Fibroblast of lung (primary cell): ENCODE measurements at places on chromosomes 16 and 17. TPM values are rescaled to one million over a fixed set of nuclear protein-coding genes. Genes with fewer than 3 reads are reported as not detected.

Gene POLR3K
- total RNA-seq, result 2.6 and 3.3 TPM in 2 replicates

Gene CBX2
- total RNA-seq, result 0.83 and 1.3 TPM in 2 replicates

- no peak for DNase-seq
- H3K36me3 ChIP-seq, result no peaks in the 10 kb centered on the region
- H3K27ac ChIP-seq, result peak overlapping the region; percentile 75
- H3K27me3 ChIP-seq, result no peaks in the 10 kb centered on the region
- H3K4me3 ChIP-seq, result no peak overlapping the region
Observed at GRCh38 chr16:67407788-67408452, 8.4 kb downstream of the ZDHHC1 start.

- H3K36me3 ChIP-seq, result no peaks in the 10 kb centered on the region
- H3K27ac ChIP-seq, result no peak overlapping the region
- DNase-seq, result no peak
- H3K4me1 ChIP-seq, result no peaks in the 10 kb centered on the region
- H3K27me3 ChIP-seq, result peaks cover 17% of the 10 kb centered on the region
Observed at GRCh38 chr17:82316651-82317393, 586 bp downstream of the CD7 start.

DNA sequence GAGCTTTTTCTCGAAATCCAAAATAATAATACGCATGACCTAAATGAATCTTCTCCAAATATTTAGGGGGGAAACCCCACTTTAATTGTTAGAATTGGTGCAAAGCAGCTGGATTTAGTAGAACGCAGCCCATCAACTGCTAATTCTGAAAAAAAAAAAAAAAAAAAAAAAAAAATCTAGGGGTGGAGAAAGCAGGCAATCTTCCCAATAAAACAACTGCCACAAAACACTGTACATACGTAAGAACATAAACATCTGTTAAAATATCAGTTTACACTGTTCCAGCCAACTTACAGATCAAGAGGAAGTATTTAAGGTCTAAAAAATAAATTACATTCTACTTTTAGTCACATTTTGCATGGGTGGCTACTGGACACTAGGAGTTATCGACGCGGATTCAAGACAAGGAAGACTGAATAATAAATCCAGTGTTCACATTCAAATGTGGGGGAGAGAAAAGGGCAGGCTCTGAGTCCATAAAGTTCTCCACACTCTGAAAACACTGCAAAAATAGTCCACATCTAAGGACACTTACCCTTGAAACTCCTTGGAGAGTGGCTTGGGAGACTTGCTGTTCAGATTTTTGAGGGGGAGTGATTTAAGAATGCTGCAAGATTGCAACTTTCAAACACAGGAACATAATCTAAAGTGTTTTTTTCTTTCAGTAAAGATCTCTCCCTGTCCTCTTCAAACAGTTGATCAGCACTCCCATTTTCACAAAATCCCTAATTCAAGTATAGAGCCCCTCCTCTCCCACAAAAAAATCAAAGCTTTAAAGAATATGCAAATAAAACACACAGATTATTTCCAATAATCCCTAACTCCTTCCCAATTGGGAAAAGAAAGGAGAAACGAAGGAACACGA lies 1.3 kb downstream of the APPBP2 start:
- no peaks in the 10 kb centered on the region for H3K27me3 ChIP-seq
- no peaks in the 10 kb centered on the region for H3K36me3 ChIP-seq
- peaks cover 2% of the 10 kb centered on the region for H3K4me1 ChIP-seq
- peak overlapping the region; percentile 97 for H3K27ac ChIP-seq
- peak; percentile 23 for DNase-seq
- H3K4me3 ChIP-seq, result peak overlapping the region; percentile 96

- no peaks in the 10 kb centered on the region for H3K36me3 ChIP-seq
- H3K27me3 ChIP-seq, result no peaks in the 10 kb centered on the region
- DNase-seq, result no peak
- no peak overlapping the region for H3K27ac ChIP-seq
Observed at GRCh38 chr17:42629411-42630009, 20.0 kb downstream of the TUBG1 start.

DNA sequence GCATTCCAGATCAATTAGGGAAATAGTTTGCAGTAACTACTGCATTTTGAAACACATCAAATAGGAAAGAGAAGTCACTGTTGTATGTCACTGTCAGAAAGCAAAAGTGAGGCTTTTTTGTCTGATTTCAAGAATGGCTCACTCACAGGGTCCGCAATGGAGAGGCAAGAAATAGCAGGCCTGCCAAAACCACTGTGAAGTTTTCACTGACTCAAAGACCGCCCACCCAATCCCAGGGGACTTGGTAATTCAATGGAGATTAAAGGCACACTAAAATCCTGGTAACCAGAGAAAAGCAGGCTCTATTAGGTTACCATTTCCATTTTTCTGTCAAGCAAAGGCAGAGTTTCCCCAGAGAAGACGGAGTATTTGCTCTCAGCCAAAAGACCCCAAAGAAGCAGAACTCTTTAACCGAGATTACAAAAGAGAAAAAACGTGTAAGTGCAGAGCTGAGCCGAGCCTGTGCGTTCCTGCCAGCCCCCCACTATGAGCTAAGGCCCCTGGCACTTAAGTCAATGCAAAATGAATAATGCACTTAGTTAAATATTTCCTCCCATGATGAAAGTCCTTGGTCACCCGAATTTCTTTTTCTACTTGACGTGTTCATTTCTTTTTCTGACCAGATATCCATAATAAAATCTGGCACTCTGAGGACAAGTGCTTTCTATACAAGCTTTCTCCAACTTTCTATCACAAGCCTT lies 57.0 kb downstream of the FOXL1 start:
- H3K27ac ChIP-seq, result no peak overlapping the region
- H3K4me1 ChIP-seq, result no peaks in the 10 kb centered on the region
- peak; percentile 30 for DNase-seq
- H3K27me3 ChIP-seq, result peaks cover 2% of the 10 kb centered on the region
- H3K4me3 ChIP-seq, result no peak overlapping the region
